Tibial artery (tissue), 4 donors: ENCODE measurements at places on chromosomes 6 and 20.

DNA sequence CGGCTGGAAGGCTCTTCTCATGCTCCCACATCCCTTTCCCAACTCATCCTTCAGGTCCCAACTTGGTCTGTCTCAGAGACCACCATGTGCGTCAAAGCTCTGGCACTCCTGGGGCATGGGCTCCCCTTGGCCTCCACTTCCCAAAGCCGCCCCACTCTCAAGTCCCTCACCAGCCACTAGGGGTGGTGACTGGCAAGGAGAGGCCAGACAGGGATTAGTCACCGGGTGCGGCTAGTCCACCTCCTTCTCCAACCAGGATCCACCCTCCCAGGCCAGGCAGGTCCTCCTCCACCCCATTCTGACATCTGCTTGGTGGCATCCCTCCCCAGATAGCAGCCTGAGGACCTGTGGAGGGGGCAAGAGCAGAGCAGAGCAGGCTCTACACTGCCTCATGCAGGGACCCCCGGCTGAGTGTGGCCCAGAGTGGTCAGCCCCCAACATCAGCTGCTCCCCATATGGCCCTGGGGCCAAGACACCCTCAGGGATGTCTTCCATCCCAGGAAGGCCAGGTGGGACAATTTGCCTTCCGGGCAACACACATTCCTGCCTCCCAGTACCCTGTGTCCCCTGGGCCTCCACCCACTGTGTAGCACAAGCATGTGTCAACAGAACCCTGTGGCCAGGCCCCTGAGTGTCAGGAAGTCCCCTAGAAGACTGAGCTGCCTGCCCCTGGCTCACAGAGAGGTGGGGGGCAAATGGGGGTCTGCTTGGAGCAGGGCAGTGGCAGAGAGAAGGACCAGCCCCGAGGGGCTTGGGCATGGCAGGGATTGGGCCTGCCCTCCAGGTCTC is 29.2 kb downstream of the YTHDF1 start:
- no peak for DNase-seq

DNA sequence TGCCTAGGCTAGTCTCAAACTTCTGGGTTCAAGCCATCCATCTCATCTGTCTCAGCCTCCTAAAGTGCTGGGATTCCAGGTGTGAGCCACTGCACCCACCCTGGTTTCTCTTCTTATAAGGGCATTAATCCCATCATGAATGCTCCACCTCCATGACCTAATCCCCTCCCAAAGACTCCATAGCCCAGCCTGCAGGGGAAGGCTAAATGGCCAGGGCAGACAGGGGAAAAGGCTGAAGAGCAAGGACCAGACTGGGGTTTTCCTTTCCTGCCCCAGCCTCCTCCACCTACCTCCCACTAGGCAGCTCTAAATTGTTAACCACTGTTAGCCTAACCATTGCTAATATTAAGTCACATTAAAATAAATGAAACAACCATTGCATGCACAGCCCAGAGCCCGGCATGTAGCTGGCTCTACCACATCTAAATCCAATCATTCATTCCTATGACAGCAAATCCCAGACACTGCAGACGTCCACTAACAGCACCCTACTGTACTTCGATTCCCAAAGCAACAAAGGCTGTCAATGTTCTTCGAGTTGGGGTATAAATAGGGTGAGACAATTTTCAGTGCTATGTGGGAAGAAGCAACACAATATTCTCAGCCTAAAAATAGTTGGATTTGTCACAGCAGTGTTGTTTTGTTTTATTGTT is 243.2 kb upstream of the ARID1B start:
- DNase-seq: no peak

DNA sequence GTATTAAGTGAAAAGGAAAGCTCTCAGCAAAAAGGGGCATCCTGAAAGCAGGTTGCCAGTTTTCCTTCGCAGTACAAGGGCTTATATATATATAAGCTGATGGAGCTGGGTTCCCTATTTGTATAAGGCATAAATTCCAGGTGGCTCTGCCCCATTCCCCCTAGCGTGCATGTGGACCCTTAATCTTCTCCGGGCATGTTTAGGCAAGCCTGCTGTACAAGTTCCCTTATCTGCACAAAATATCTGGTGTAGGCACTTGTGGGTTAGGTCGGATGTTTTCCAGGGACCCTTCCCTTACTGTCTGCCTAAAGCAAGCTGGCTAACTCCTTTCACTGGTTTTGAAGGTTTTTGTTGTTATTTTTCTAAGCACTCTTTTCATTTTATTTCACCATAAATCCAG is 140.7 kb downstream of the FUT9 start:
- no peak for DNase-seq

DNA sequence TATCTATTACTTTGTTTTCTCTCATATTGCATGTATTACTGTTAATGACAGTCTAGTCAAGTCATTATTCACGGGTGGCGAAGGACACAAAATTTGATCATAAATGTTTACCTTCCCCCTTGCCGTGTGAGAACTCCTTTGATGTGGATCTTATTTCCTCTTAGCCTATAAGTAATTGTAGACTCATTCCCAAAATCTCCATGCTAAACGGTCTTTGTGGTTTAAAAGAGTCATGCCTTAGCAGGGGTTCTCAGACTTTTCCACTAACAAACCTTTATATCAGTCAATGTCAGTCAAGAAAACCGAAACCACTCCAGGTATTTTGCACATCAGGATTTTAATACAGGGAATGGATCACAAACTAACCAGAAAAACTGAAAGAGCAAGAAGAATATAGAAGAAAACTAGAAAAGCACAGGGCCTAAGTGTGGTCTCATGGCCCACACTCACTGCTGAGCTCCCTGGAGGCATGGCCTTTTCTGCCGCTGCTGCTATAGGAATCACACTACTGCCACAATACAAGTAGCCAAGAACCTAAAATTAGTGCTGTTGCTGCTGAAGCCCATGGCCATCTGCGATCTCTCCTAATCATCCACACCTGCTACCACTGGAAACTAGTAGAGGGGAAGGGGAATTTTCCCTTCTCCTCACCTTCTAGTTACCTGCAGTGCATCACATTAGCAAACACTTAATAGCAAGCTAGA is 186.0 kb upstream of the POU3F2 start:
- no peak for DNase-seq

DNA sequence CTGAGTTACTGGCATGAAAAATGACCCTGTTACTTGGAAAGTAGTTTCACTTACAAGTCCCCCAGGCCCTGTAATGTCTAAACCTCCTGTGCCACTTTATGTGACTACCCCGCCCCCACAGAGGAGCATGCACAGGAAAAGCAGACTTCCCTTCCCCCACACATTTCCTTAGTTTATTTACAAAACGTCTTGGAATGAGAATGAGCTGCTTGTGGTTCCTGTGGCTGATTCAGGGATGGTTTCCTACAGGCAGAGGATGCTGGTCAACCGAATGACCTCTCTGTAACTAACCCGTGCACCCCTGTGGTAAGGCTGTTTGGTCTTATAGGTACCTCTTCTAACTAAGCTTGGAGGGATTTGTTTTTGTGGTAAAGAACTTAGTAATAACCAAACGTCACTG is 28.5 kb downstream of the RSPO3 start:
- no peak for DNase-seq

DNA sequence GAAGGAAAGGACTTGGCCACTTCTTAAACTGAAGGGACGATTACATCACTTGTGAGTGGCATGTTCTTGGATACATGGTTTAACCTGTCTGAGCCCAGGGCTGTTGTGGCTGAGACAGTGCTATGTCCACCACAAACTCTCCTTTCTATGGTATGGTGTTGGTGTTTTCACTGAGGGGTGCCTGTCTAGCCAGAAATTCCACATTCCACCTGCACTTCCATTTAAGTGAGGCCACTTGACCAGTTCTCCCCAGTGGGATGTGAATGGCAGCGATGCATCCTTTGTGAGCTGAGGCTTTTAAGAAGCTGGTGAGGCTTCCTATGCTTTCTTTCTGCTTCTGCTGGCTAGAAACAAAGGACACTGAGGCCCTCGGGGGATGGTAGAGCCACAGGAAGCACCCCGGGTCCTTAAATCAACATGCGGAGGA is 151.4 kb upstream of the CHD6 start:
- no peak for DNase-seq

- no peak for DNase-seq
Measured at GRCh38 chr6:159077123-159077522, 32.3 kb upstream of the TAGAP start.

DNA sequence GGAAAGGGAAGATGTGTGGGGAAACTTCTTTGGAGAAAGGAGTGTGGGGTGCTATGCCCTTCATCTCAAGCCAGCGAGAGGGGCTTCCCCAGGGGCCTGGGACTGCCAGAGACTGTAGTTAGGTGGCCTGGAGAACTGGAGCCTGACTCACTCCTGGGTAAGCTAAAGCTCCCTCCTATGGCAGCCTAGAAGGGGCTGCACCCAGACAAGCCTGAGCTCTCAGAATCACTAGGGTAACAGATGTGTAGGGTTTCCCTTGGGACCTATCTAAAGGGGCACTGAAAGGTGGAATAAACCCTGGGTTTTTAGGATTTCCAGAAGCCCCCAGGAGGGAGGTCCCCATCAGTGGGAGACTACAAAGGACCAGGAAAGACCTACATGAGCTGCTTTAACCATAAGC is 1.6 kb upstream of the ARMC2 start:
- DNase-seq: no peak

DNA sequence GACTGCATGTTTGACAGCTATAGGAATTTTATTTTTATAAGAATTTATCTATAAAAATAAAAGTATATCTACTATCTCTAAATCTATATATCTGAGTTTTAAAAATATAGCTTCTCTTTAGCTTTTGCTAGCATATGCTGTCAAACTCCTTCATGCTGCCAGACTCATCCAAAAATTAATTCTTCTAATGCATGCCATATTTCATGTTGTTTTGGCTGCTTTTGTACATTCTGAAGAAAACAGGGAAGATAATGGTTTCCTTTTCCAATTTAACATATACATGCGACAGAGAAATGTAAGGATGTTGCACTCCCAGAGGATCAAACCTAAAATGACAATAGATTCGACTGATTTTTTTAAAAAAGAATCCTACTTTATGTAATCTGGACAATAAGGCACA is 577.2 kb upstream of the FLRT3 start:
- DNase-seq: no peak

DNA sequence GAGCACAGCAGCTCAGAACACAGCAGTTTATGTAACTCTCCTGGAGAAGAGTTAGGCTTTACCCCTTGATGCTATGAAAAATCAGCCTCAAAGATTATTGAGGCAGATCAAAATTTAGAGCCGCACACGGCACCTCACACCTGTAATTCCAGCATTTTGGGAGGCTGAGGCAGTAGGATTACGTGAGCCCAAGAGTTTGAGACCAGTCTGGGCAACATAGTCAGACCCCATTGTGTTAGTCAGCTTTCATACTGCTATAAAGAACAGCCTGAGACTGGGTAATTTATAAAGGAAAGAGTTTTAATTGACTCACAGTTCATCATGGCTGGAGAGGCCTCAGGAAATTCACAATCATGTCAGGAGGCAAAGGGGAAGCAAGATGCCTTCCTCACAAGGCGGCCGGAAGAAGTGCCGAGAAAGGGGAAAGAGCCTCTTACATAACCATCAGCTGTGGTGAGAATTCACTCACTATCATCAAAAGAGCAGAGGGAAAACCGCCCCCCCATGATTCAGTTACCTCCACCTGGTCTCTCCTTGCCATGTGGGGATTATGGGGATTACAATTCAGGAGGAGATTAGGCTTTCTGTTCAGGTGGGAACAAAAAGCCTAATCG is 87.7 kb downstream of the SGK1 start:
- DNase-seq: no peak

- DNase-seq: no peak
Measured at GRCh38 chr20:22282696-22283095, 301.7 kb downstream of the FOXA2 start.

GRCh38 chr20:19712721-19713260 is 45.3 kb upstream of the RIN2 start:
- DNase-seq: no peak

DNA sequence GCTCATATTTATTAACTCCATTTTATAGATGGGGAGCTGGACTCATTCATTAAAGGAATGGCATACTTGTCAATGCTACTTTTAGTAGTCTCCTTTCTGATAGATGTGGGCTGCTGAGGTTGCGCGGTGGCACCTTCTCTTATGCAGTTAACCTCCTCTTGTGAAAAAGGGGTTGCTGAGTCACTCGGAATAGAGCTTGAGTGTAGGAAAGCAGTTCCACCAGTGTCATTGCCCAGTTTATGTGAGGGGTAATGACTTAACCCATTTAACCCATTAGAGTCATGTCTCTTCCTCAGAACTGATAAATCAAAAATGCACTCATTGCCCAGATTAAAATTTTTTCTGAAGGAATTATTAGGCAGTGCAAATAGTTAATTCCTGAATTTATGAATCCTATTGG is 6.3 kb downstream of the MAPK14 start:
- DNase-seq: no peak

DNA sequence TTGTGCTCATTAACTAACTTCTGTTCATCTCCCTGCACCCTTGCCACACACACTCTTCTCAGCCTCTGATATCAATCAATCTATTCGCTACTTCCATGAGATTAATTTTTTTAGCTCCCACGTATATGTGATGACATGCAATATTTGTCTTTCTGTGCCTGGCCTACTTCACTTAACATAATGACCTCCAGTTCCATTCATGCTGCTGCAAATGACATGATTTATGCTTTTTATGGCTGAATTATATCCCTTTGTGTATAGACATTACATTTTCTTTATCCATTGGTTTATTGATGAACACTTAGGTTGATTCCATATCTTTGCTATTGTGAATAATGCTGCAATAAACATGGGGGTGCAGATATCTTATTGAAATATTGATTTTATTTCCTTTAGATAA is 50.8 kb upstream of the SPTLC3 start:
- no peak for DNase-seq

- no peak for DNase-seq
Measured at GRCh38 chr6:145147981-145148749, 587.2 kb downstream of the EPM2A start.

- no peak for DNase-seq
Measured at GRCh38 chr6:88916615-88917208, 46.7 kb downstream of the RNGTT start.

GRCh38 chr20:45098103-45098773 is 2.7 kb downstream of the KCNS1 start:
- no peak for DNase-seq

- no peak for DNase-seq
Measured at GRCh38 chr20:43458422-43458924, 777 bp downstream of the SRSF6 start.

GRCh38 chr20:22248051-22248667 is 336.2 kb downstream of the FOXA2 start:
- no peak for DNase-seq

GRCh38 chr6:209432-210103 is 82.7 kb upstream of the DUSP22 start:
- no peak for DNase-seq

- no peak for DNase-seq
Measured at GRCh38 chr6:96465321-96465903, 56.2 kb upstream of the UFL1 start.
